ENCODE measurements at places on chromosomes 16 and 17. TPM values are rescaled to one million over a fixed set of nuclear protein-coding genes. Genes with fewer than 3 reads are reported as not detected.
A peak's percentile ranks its signal among the peaks of the same experiment; 100 is the strongest.

- no peak for DNase-seq
Measured at GRCh38 chr17:67335245-67335835, 31.0 kb downstream of the PSMD12 start.

The TVP23B gene
- 68.1 TPM for total RNA-seq

DNA sequence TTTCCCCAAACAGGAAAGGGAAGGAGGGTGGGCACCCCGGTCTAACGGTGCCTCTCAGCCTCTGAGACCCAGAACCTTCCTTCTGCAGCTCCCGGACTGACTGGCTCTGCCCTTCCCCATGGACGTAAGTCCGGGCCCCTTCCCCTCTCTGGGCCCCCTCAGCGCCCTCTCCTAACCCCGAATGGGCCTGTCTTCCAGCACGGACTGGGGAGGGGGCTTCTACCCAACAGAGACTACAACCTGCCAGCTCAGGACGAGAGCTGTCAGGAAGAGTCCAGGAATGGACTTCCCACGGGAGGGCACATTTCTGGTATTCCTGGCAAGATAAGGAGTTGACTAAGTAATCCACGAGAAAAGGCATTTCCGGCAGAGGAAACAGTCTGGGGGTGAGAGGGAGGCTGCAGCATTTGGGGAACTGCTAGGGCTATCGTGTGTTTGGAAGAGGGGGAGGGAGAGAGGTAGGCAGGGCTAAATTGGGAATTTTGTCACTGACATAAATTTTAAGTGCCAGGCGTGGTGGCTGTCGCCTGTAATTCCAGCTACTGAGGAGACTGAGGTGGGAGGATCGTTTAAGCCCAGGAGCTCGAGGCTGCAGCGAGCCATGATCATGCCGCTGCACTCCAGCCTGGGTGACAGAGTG lies 12.1 kb upstream of the ALDOA start:
- DNase-seq, result no peak

DNA sequence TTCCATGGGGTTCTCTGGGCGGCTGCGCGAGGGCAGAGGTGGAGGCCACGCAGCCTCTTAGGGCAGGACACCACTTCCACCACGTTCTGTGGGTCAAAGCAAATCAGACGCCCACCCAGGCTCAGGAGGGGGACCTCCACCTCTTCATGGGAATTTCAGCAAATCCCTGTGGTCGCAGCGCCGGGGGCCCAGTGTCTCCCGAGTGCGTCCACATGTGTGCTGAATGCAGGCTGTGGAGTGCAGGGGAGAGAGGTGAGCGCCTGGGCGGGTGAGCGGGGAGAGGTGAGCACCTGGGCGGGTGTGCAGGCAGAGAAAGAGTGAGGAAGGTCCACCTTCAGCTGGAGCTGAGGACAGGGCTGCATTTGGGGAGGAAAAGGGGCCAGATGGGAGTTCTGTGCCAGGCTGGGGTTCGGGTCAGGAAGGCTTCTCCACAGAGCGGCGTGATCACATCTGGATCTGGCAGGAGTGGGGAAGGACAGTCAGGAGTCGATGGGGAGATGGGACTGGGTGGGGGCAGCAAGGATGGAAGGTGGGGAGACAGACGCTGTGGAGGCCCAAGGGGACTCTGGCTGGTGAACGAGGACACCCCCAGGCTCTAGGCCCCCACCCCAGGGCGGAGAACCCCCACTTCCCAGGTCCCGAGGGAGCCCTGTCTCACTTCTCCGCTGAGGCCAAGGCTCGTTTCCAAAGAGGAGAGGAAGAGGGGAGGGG lies 36.8 kb upstream of the CBFA2T3 start:
- DNase-seq, result peak; percentile 35

The SEPTIN1 gene
- 192 TPM for total RNA-seq

- no peak for DNase-seq
Measured at GRCh38 chr16:51877686-51878085, 669.3 kb downstream of the TOX3 start.

The ATP2A1 gene
- total RNA-seq, result 1.4 TPM

The ABCA6 gene
- 1.1 TPM for total RNA-seq

GRCh38 chr16:75010427-75010826 lies 11.6 kb downstream of the ZNRF1 start:
- DNase-seq, result no peak

- peak; percentile 83 for DNase-seq
Measured at GRCh38 chr17:17712268-17712924, 31.1 kb downstream of the RAI1 start.

The VMO1 gene
- total RNA-seq, result 4.5 TPM

DNA sequence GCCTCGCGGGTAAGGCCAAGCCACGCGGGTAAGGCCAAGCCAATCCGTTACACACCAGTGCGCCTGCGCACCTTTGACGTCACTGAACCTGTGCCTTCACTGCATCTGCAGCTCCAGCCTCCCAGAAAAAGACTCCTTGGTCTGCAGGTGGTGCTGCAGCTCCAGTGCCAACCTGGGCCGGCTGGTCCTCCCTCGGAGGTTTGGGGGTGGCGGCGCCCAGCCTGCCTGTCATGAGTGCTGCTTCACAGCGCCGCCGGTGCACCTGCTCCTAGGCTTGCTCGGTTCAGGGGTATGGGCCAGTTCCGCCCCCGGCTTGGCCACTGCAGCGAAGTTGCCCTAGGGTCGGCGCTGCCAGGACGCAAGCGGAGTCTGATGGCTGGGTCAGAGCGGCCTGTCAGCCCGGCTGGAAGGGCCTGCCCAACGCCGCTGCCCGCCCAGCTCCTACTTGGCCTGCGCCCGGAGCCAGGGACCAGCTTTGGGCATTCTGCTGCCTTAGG lies 146.6 kb downstream of the USP22 start:
- no peak for DNase-seq

All from natural killer cell treated with Interleukin-12 subunit alpha and Interleukin-12 subunit beta and Interleukin-15 and Interleukin-18, amount 100 ng/mL, for 72 hours (primary cell).